NCI-H510A (cell line): ENCODE measurements at places on chromosomes 3 and 15.

- DNase-seq = no peak
These were observed 120.1 kb upstream of the ARHGEF3 start for GRCh38 chr3:56921573-56922453.

DNA sequence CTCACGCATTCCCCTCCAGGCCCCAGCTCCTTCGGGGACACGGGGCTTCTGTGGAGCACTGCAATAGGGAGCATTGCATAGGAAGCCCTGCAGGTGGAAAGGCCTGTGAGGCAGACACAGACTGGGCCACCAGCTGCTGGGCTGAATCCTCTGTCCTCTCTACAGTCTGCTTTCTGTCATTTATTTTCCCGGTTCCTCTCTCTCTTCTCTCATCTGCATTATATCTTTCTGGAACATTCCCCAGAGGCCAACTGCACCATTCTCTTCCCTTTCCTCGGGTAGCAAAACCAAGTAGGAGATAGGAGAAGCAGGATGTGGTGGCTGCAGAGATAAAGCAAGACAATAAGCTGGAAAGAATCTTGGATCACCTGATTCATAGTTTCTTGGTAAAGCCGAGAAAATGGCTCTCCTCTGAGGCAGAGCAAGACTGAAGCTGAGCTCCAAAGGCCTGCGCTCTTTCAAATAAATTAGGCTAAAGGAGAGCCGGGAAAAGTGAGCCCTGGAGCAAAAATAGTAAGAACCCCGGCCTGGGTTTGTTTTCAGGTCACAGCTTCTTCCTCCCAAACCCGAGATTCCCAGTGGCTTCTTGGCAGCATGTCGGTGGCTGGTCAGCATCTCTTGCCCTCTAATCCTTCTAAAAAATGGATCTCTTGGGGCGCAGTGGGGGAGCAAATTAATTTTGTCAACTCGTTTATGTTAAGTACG, 5.3 kb downstream of the TM4SF4 start:
- no peak for DNase-seq

DNA sequence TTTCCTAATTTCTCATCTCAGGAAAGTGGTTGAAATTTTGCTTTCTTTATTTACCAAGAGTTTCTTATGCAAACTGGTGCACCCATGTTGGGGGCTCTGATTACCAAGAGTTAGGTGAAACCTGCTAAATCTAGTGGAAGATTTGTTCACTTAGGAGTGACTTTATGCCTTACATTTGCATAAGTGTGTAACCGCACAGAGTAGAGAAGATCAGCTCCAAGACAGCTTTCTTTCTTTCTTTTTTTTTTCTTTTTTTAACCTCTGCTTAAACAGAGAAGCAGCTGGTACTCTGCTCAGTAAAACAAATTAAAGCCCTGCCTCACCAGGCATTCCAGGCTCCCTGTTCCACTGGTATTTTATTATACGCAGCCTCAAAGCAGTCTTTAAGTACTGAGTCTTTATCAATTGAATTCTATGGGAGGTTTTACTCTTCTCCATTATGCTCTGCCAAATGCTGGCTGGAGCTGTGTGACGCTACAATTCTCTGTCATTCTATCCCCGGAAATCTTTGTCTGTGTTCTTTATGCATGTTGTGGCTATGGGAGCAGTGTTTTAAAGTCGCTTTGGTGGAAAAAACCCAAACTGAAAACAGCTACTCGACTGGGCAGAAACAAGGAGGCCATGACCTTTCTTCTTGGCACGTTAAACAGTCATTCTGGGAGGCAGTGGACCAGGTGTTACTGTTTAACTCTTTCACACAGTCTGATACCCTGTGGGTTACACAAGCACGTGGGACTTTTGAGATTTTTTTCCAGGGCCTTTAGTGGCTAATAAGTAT, 55.2 kb upstream of the GBE1 start:
- no peak for DNase-seq

DNA sequence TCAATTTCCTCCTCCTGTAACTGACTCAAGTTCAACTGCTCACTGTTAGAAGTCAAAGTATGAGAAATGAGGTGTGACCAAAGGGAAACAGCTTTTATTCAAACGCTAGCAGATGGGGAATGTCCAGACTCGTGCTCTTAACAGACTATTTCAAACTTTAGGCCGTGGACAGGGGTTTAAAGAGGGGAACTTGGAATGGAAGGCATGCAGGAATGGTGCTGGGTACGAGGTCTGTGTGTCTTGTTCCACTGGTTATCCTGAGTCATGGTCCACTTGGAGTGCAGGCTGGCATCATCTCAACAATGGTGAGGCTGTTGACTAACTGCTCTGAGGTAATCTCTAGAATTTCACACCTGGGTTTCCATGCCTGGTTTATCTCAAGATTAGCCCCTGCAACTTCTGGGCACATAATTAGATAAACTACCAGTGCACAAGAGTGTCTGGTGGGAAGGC, 22.9 kb upstream of the DNAAF4 start:
- no peak for DNase-seq

GRCh38 chr3:27108322-27108721, 260.9 kb downstream of the NEK10 start:
- no peak for DNase-seq

DNA sequence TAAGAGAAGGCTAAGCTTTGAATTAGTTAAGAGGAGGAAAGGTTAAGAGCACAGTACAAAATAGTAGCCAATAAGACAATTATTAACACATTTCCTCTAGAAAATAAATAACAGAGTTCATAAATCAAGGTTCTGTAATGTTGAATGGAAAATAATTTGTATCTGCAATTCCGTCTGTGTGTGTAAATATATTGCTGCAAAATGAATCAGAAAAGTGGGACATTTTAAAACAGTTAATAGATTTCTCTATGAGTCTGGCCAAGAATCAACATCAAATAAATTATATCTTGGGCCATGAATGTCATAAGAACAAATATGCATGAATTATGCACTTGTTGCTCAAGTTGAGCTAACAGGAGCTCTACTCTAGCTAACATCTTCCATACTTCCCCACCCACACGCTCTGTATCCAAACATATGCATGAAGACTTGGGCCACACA, 14.2 kb upstream of the SUCNR1 start:
- no peak for DNase-seq

DNA sequence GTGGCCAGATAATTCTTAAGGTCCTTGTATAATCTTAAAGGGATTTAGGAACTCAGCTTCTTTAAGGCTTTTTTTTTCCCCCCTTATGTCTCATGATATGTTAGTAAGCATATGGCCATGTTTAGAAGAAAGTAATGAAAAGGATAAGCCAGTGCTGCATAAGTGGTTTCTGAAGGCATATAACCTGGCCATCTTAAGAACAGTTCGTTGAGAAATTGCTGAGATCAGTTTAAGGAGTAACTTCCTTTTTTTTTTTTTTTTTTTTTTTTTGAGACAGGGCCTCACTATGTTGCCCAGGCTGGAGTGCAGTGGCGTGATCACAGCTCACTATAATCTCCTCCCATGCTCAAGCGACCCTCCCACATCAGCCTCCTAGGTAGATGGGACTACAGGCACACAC, 51.7 kb downstream of the UBE2E2 start:
- DNase-seq = no peak

DNA sequence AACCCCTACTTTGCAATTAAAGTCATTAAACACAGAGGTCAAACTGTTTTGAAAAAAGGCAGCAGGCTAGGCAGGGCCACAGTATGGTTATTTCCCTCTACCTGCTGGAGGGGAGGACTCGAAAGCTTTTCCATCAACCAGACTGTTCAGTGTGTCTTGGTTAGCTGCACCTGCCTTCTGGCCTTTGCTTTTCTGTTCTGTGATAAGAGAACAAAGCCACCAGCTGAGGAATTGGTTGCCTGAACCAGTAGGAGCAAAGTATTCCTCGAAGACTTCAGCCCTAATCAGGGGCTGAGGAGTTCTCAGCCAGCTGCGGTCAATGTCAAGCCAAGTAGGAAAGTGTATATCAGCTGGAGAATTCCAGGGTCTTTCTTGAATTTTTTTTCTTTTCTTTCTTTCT, 132.5 kb downstream of the SOX2 start:
- DNase-seq = no peak

GRCh38 chr15:37824717-37825382, 109.6 kb upstream of the TMCO5A start:
- DNase-seq = no peak

- no peak for DNase-seq
These were observed 40.9 kb upstream of the ADAMTSL3 start for GRCh38 chr15:83612898-83613635.
